ENCODE measurements at places on chromosomes 6 and 20. TPM values are rescaled to one million over a fixed set of nuclear protein-coding genes. Genes with fewer than 3 reads are reported as not detected.

Gene OR2H1
- total RNA-seq, result not detected

- no peak for DNase-seq
Observed at GRCh38 chr6:148628251-148628650, 118.6 kb upstream of the UST start.

DNA sequence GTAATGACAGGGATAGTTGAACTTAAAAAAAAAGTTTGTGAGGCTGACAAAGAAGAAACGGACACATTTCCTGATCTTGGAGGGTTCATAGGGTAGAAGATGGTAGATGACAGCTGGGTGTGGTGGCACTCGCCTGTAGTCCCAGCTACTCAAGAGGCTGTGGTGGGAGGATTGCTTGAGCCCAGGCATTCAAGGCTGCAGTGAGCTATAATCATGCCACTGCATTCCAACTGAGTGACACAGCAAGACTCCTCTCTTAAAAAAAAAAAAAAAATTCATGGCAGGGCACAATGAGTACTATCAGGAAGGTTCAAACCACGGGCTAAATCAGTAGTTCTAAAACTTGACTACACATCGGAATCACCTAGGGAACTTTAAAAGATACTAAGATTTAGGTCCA, 2.0 kb upstream of the MICA start:
- DNase-seq, result peak; percentile 81

Gene FAM83D
- 23.1 TPM for total RNA-seq

Gene DNMT3B
- 1.3 TPM for total RNA-seq

DNA sequence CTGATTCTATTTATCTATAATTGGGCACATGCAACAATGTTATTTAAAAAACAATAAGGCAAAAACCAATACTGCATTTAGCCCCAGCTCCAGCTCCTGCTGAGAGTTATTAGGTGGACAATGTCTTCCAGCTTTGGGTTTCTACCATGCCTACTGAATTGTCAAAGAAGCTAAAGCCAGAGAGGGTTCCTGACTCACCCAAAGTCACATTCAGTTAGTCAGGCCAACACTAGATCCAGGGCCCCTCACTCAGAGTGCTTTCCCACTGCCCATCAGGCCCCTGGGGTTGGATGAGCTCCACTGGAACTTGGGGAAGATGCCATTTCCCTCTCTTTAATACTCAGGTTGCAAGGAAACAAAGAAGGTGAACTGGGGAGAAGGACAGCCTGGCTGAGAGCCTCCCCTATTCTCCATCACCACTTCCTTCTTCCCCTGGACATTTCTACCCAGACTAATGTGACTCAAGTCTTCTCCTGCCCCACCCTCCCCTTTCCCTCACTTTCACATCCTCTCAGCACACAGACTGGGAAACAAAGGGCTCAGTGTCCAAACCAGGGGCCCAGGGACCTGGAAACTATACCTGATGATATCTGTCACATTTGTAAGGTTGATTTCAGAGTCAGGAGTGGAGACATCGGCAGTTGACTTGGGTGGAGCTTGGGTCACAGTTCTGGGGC, 6.0 kb downstream of the TREM1 start:
- DNase-seq, result no peak

- peak; percentile 49 for DNase-seq
Observed at GRCh38 chr6:63352544-63353285, 32.9 kb upstream of the LGSN start.

DNA sequence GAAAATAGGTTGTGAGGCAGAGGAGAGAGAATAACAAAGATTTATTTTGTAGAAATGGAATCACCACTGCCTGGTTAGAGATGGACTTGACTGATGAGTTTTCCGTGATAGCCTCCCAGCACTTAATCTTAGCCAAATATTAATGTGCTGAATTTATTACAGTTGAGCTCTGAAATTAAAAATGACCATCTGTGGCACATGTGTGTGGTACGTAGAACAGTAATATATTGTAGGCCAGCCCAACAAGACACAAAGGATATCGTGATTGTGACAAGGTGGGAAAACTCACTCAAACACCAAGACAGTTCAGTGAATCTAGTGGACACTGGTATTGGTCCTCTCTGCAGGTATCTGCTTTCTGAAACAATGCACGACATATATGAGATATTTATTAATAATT, 119.4 kb downstream of the HAO1 start:
- DNase-seq, result no peak

Gene SUMO4
- total RNA-seq, result 2.2 TPM

Gene BPIFB3
- not detected for total RNA-seq

Gene EPHA7
- total RNA-seq, result not detected

- peak; percentile 30 for DNase-seq
Observed at GRCh38 chr6:99282479-99283062, 66.9 kb downstream of the FAXC start.

GRCh38 chr6:4805553-4806336, 29.5 kb downstream of the CDYL start:
- DNase-seq, result peak; percentile 35

Gene KCNK16
- total RNA-seq, result not detected

Gene TGM2
- 237 TPM for total RNA-seq

- no peak for DNase-seq
Observed at GRCh38 chr6:19356692-19357091, 480.5 kb upstream of the ID4 start.

Gene SPTLC3
- total RNA-seq, result 1.4 TPM

GRCh38 chr6:56959094-56959493, 4.2 kb downstream of the BEND6 start:
- peak; percentile 28 for DNase-seq

Gene GJE1
- total RNA-seq, result not detected

DNA sequence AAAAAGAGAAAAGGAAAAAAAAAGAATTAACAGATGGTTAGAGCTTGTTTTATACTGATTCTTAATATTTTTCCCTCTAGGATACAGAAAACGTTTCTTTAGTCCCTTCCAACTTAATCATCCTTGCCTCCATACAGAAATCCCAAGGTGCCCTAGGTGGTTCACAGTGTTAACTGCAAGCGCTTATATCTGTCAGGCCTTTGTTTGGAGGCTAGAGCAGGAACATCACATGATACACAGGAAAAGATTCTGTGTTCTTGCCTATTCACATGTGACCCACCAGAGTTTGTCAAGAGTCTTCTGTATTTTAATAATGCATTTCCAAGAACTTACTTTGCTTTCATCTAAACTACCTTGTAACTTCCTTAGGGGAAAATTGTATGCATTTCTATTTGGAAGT, 31.3 kb downstream of the ANKRD6 start:
- no peak for DNase-seq

GRCh38 chr6:164258421-164258820, 843.9 kb downstream of the QKI start:
- DNase-seq, result no peak

Gene PFDN4
- total RNA-seq, result 83.9 TPM

DNA sequence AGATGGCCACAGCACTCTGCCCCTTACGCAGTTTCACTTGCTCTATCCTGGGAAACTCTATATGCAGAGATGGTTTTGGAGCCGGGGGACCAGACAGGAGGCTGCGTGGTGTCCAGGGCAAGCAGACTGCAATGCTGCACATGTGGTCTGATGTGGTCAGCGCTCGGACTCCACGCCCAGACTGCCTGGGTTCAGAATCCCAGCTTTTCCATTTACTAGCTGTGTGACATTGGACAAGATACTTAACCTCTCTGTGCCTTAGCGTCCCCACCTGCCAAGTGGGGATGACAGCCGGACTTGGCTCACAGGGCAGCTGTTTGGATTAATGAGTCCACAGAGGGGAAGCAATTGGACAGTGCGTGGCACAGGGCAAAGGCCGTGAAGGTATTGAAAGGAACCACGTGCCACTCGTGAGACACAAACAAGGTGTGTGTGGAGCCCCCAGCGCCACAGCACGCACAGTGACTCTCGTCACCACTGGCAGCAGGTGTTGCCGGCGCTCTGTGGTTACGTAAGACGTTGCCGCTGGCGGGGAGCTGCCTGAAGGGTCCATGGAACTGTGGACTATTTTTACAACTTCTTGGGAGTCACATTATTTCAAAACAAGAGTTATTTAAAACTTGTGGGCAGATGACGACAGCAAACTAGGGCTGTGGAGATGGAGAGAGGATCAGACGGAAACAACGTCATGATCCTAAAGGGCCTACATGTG, 201.4 kb downstream of the PREX1 start:
- DNase-seq, result peak; percentile 44

DNA sequence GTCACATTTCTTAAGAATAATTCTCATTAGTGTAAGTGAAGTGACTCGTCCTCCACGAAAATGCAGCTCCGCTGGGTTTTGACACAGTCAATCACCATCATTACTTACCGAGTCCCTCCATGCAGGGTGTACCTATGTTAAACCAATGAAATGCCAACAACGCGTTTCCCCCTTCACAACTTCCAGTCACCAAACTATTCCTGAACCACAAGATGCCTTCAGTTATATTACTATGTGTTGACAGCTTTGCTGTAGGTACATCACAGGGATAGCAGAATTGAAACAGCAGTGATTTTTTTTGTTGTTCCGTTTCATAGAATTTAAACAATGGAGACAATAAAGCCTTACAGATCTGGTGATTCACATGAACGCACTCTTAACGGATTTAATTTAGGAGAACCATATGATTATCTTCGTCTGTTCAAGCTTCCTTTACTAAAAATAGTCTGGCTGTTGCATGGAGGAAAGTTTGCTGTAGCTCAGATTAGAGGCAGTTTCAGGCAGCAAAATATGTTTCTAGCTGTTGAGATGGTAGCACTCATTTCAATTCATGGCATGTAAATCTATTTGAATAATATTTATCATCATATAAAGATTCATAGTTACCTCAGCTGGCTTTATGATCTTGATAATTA, 652.8 kb downstream of the PRKN start:
- no peak for DNase-seq

Gene TAAR1
- total RNA-seq, result not detected

DNA sequence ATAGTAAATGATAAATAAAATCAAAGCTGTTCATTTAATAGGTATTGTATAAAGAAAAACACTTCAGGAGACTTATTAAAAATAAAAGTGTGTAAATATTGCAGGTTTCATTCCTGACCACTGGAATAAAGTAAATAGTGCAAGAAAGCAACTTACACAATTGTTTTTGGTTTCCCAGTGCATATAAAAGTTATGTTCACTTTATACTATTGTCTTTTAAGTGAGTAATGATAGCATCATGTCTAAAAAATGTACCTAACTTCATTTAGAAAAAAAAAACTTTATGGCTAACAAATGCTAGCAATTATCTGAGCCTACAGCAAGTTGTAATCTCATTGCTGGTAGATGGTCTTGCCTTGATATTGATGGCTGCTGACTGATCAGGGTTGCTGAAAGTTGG, 726.6 kb upstream of the POU3F2 start:
- no peak for DNase-seq

- DNase-seq, result peak; percentile 95
Observed at GRCh38 chr20:62704341-62704948, 4.2 kb upstream of the NTSR1 start.

Gene FNDC1
- total RNA-seq, result not detected

- DNase-seq, result peak; percentile 88
Observed at GRCh38 chr6:154319231-154319858, 37.3 kb downstream of the IPCEF1 start.

Gene TPX2
- total RNA-seq, result 72.2 TPM

DNA sequence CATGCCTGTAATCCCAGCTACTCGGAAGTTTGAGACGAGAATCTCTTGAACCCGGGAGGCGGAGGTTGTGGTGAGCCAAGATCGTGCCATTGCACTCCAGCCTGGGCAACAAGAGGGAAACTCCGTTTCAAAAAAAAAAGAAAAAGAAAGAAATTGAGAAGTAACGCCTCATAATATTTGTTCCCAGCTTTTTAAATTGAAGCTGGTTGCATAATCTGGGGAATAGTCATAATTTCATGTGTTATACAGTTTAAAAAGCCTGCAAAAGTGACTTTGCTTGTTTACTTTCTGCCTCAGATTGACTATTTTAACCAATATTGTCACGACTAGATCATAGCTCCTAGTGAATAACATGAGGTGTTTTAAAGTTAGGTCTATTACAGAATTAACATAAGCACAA, 7.2 kb downstream of the FAM217B start:
- no peak for DNase-seq

Gene TRAPPC3L
- not detected for total RNA-seq

- no peak for DNase-seq
Observed at GRCh38 chr6:129609635-129610034, 100.3 kb downstream of the ARHGAP18 start.

DNA sequence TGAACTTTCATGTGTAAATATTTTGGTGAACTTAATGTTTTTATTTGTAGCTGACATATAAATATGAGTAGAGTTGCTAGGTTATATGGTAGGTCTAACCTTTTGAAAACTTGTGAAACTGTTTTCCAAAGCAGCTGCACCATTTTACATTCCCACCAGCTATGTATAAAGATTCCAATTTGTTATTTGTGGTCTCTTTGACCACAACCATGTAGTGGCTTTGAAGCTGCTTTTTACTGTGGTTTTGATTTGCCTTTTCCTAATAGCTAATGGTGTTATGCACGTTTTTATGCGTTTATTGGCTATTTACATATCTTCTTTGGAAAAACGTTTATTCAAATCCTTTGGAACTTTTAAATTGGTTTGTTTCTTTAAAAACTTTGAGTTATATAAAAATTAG, 10.3 kb downstream of the CST3 start:
- DNase-seq, result no peak

- DNase-seq, result no peak
Observed at GRCh38 chr6:3739311-3739897, 12.1 kb downstream of the PXDC1 start.

GRCh38 chr6:162181741-162182401, 545.7 kb downstream of the PRKN start:
- no peak for DNase-seq

GRCh38 chr6:126761854-126762253, 356.6 kb upstream of the RSPO3 start:
- no peak for DNase-seq

DNA sequence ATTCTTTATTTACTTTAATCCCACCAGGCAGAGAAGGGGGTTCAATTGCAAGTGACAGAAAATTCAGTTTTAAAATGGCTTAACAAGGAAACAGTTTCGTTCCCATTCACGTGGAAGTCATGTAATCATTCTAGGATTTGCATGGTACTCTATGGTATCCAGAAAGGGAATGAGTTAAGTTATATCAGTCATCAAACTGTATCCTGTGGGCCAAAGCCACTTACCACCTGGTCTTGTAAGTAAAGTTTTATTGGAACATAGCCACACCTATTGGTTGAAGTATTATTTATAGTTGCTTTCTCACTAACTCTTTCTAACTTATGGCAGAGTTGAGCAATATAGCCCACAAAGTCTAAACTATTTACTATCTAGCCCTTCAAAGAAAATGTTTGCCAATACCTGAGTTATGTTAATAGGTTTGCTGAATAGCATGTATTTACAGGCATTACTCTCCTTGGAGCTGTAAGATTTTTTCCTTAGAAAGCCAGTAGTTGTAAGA, 10.2 kb upstream of the MMS22L start:
- peak; percentile 15 for DNase-seq

Gene SLC17A1
- total RNA-seq, result not detected

DNA sequence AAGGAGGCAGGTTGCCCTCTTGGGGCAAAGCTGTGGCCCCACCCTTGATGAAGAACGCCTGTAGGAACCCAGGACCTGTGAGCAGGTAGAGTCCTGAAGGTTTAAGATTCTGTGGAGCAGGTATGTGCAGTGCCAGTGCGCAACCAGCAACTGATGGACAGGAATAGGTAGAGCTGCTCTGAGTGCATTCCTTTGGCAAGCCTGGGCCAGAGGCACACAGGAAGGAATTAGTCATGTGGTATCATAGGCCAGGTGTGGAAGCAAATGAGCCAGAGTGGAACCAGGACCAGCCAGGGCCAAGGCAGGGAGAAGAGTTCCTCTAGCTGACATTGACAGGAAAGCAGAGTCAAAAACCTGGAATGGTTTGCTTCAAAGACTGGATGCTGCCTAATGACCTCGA, 1.4 kb upstream of the KHDC1 start:
- no peak for DNase-seq
